ENCODE measurements at places on chromosomes 6 and 20.

GRCh38 chr6:4489538-4489937 lies 286.7 kb upstream of the CDYL start:
- H3K4me1 ChIP-seq: no peaks in the 10 kb centered on the region
- no peak overlapping the region for H3K4me3 ChIP-seq
- H3K36me3 ChIP-seq: no peaks in the 10 kb centered on the region
- no peaks in the 10 kb centered on the region for H3K27me3 ChIP-seq
- H3K27ac ChIP-seq: no peak overlapping the region
- DNase-seq: no peak

DNA sequence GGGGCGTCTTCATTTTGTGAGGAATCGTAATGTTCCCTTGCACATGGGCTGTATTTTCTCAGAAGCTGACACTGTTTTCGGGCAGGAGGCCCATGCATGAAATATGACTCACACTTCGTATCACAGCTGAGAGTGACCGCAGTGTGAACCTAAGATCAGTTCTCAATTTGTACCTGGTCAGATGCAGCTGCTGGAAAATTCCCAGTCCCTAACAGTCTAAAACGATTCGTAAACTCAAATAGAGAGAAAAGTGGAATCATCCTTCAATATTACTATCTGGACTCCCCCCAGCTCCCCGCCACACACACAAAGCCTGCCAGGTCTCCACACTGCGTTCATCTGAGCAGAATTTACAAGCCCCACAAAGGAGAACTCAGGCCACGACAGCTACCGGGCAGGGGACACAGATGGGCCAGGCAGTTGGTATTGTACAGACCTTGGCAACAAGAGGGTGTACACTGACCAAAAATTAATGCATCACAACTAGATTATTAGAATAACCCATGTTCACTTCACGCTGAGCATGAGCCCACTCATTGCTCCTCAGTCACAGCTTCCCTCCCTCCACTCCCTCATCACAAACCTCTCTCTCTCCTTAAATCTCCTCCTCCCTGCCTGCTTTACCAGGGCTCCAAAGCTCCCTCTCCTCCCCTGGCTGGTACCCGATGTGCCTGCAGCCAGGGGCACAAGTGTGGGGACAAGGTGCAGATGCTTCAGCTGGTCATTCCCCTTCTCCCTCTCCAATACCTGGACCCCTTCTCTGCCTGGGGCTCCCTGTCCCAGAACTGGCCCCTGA lies 488.4 kb downstream of the PREX1 start:
- peak overlapping the region; percentile 18 for H3K4me3 ChIP-seq
- peaks cover 22% of the 10 kb centered on the region for H3K4me1 ChIP-seq
- no peaks in the 10 kb centered on the region for H3K27me3 ChIP-seq
- H3K36me3 ChIP-seq: no peaks in the 10 kb centered on the region
- peak overlapping the region; percentile 80 for H3K27ac ChIP-seq
- no peak for DNase-seq

- H3K4me1 ChIP-seq: peaks cover 57% of the 10 kb centered on the region
- peak within 1 kb of the TSS; percentile 99 for H3K4me3 ChIP-seq
- no peaks in the 10 kb centered on the region for H3K36me3 ChIP-seq
- peak; percentile 99 for DNase-seq
- H3K27me3 ChIP-seq: no peaks in the 10 kb centered on the region
These were observed at the start of gene PANK2 for GRCh38 chr20:3888622-3889488. PANK2 (plus strand) TSS chr20:3889387.

- no peak for DNase-seq
- no peaks in the 10 kb centered on the region for H3K27me3 ChIP-seq
- peaks cover 9% of the 10 kb centered on the region for H3K36me3 ChIP-seq
- H3K4me3 ChIP-seq: no peak overlapping the region
These were observed 7.7 kb downstream of the HBS1L start for GRCh38 chr6:135046912-135047311.

GRCh38 chr6:165849534-165850430 lies 186.7 kb upstream of the PDE10A start:
- H3K27ac ChIP-seq: no peak overlapping the region
- peak overlapping the region; percentile 9 for H3K4me3 ChIP-seq
- peaks cover 16% of the 10 kb centered on the region for H3K4me1 ChIP-seq
- no peaks in the 10 kb centered on the region for H3K27me3 ChIP-seq
- DNase-seq: peak; percentile 83

GRCh38 chr6:30315156-30315555 lies 11.6 kb upstream of the TRIM39 start:
- H3K27ac ChIP-seq: no peak overlapping the region
- H3K4me3 ChIP-seq: no peak overlapping the region
- peaks cover 15% of the 10 kb centered on the region for H3K36me3 ChIP-seq
- no peak for DNase-seq
- no peaks in the 10 kb centered on the region for H3K27me3 ChIP-seq

DNA sequence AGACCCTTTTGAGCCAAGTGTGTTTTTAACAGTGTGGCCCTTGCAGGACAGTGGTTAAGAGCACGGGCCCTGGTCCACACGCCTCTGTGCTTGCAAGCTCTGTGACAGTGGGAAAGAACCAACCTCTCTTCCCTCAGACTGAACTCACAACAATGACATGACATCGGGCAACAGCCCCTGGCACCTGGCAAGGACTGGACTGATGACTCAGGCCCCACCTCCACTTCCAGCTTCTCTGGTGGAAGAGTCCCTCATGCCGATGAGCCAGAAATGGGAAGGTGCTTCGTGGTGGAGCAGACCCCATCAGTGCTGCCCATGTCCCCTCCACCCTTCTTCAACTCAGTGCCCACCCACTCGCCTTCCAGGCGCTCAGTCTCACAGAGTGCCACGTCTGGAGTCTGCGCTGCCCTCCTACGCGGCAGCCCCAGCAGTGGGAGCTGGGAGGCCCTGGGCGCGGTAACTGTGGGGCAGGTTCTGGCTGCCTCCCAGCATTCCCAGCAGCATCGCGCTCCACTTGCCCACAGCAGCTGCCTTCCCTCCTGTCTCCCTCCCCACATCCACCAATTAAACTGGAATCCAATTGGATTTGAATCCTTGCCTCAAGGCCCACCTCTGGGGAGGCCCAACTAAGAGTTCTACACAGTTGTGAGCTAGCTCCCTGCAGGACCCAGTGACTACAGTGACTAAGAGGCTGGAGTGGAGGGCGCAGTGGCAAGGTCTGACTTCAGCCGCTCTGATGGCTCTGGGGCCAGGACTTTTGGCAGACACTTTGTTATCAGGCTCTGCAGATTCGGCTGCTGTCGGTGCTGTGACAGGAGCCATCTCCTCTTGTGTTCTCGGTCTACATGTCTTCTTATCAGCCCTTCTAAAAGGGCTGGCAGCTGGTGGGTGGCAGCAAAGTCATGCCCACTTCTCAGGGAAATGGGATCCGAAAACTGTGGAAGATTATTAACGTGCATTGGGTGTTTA lies 156.8 kb upstream of the MLN start:
- no peaks in the 10 kb centered on the region for H3K27me3 ChIP-seq
- DNase-seq: no peak
- no peaks in the 10 kb centered on the region for H3K36me3 ChIP-seq
- H3K27ac ChIP-seq: no peak overlapping the region

DNA sequence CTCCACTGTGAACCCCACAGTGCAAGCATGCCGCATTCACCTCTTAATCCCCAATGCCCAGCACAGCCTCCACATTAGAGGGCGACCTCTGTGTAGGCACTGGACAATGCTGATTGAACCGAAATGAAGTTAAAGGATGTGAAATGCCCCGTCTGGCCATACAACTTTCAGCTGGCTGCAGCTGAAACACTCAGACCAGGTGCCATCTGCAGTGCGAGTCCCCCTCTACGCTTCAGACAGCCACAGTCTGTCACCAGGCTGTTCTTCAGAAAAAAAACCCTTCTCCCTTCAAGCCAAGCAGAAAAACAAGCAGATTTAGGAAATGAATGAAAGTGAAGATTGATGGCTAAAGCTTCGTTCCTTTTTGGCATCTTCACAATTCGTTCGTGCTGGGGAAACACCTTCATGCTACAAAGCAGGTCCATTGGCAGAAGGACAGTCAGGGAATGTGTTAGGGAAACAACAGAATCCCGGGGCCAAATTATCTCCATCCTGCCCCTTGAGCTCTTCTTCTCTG lies 44.7 kb downstream of the TNFAIP3 start:
- H3K4me3 ChIP-seq: no peak overlapping the region
- H3K36me3 ChIP-seq: no peaks in the 10 kb centered on the region
- peaks cover 4% of the 10 kb centered on the region for H3K4me1 ChIP-seq
- no peaks in the 10 kb centered on the region for H3K27me3 ChIP-seq
- no peak overlapping the region for H3K27ac ChIP-seq

GRCh38 chr20:63067721-63068560 lies 61.2 kb upstream of the BHLHE23 start:
- no peak overlapping the region for H3K27ac ChIP-seq
- no peak for DNase-seq
- H3K36me3 ChIP-seq: no peaks in the 10 kb centered on the region
- peaks cover 6% of the 10 kb centered on the region for H3K4me1 ChIP-seq
- H3K27me3 ChIP-seq: peaks cover 100% of the 10 kb centered on the region
- no peak overlapping the region for H3K4me3 ChIP-seq

- no peaks in the 10 kb centered on the region for H3K4me1 ChIP-seq
- DNase-seq: peak; percentile 89
- H3K27ac ChIP-seq: no peak overlapping the region
- H3K4me3 ChIP-seq: no peak overlapping the region
These were observed 374.2 kb downstream of the SMOC2 start for GRCh38 chr6:168815229-168815628.

DNA sequence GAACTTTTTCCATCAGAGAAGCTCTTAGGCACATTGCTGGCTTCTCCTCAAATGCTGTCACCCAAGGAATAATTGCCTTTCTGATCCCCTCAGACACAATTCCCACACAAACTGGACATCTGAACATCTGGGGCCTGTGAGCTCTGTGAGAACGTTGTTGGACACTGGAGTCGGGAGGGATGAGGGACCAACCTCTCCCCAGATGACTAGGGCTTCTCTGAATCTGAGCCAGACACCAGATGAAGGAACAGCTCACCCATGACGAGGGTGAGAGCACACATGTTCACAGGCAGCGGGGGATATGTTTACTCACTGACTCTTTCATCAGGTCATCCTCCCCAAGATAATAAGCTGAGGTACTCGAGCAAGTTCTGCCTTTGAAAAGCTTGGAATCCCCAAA lies 283.9 kb upstream of the SUPT3H start:
- no peak for DNase-seq
- no peak overlapping the region for H3K4me3 ChIP-seq
- H3K36me3 ChIP-seq: no peaks in the 10 kb centered on the region
- no peak overlapping the region for H3K27ac ChIP-seq
- peaks cover 12% of the 10 kb centered on the region for H3K27me3 ChIP-seq

DNA sequence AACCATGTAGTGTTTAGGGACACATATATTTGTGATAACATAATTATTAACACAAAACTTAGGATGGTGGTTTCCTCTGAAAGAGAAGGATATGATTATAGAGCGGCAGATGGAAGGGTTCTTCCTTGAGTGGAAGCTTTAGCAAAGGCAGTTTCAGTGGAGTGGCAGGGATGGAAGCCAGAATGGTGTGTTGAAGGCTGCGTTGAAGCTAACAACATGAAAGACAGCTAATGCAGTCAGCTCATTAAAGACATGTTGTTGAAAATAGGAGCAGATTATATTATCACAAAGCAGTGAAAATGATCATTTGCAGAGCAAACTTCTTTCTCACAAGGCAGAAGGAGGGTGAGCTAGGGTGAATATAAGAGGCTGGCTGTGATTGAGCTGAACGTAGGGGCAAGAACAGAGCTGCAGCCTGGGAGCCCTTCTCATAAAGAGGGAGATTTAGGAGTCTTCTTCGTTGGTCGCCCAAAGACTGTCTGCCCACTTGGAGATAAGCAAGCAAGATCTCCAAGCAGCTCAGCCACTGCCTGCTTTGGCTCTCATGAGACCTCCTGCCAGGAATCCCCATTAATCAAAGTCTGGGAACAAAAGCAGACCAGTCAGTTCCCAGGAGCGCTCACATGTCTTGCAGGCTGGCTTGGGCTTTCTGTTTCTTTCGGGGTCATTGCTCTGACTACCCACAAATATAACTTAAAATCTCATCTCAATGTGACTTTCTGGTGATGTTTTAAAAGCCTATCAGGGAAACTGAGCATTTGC lies 2.6 kb upstream of the ANKRD6 start:
- H3K4me3 ChIP-seq: no peak overlapping the region
- no peak for DNase-seq
- no peaks in the 10 kb centered on the region for H3K36me3 ChIP-seq
- H3K27me3 ChIP-seq: no peaks in the 10 kb centered on the region

DNA sequence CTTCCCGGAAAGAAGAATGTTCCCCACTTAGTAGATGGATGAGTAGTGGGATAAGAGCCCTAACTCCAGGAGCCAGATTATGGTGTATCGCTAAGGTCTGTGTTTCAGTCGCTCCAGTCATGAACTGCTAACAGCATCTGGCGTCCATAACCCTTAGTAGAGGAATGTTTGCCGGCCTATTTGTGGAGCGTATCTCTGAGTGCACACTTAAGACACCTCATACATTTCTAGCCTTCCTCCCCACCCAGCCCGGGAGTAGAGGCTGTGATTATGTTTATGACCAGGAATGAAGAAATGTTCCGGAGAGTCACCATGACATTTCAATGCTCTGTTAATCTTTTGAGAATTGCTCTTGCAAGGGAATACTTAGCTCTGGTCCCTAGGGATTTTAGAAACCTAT lies 251.1 kb upstream of the SOX4 start:
- no peak for DNase-seq
- no peak overlapping the region for H3K27ac ChIP-seq
- no peaks in the 10 kb centered on the region for H3K27me3 ChIP-seq
- H3K4me1 ChIP-seq: no peaks in the 10 kb centered on the region
- no peak overlapping the region for H3K4me3 ChIP-seq

GRCh38 chr6:40802481-40802880 lies 215.3 kb upstream of the LRFN2 start:
- no peak overlapping the region for H3K4me3 ChIP-seq
- DNase-seq: no peak
- no peaks in the 10 kb centered on the region for H3K27me3 ChIP-seq
- no peaks in the 10 kb centered on the region for H3K4me1 ChIP-seq
- no peaks in the 10 kb centered on the region for H3K36me3 ChIP-seq

DNA sequence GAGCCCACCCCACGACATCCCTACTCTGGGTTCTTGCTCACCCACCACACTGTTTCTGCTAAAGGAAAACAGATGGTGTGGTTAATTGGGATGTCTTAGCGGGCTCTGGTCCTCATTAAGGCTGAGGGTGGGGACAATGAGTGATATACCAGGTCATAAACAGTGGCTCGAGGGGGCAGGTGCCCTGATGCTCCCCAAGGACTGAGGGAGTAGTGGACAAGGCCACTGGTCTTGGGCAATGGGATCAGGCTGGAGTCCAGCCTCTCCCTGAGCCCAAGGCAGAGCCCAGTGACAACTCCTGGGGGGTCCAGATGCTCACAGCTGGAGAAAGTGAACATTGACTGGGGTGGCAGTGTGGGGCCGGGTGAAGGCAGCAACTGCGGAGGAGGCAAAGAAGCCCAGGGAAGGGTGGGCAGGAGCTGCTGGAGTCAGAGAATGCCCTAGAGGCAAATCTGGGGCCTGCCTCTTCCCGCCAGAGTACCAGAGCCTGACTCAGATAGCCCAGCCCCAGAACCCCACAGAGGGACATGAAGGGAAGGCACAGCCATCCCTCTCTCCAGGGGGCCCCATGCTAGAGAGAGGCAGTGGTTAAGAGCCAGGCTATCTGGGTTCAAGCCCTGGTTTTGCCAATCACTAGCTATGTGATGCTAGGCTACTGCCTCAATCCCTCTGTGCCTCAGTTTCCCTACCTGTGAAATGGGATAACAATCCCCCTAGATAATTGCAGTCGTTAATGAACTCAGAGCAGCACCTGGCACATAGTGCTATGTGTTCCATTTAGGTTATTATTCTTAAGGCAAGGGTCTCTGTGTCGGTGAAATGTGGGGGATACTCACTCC lies 72.3 kb downstream of the MRPL14 start:
- H3K36me3 ChIP-seq: no peaks in the 10 kb centered on the region
- DNase-seq: no peak
- H3K27ac ChIP-seq: no peak overlapping the region
- H3K4me1 ChIP-seq: peaks cover 73% of the 10 kb centered on the region
- no peak overlapping the region for H3K4me3 ChIP-seq
- no peaks in the 10 kb centered on the region for H3K27me3 ChIP-seq
